ENCODE measurements at places on chromosomes 11 and 22.
A peak's percentile ranks its signal among the peaks of the same experiment; 100 is the strongest.

DNA sequence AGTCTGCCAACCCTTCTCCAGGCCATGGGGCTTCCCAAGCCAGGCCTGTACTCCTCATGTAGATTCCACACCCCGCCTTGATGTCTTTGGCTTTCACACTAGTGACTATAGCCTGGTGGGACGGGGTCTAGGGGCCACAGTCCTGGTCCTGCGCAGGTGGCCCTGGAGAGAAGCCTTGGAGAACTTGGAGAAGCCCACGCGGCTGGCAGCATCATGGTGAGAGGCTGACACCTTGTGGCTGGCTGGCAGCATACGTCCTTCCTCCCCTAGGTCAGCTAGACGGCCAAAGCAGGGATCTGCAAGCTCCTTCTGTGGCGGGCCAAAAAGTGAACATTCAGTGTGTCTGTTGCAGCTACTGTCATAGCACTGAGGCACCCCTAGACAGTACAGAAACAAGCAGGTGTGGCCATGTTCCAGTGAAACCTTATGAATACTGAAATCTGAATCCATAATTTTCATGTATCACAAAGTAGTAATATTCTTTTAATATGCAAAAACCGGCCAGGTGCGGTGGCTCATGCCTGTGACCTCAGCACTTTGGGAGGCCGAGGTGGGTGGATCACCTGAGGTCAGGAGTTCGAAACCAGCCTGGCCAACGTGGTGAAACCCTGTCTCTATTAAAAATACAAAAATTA lies 42.0 kb downstream of the FAM83F start:
- peak; percentile 79 for DNase-seq

DNA sequence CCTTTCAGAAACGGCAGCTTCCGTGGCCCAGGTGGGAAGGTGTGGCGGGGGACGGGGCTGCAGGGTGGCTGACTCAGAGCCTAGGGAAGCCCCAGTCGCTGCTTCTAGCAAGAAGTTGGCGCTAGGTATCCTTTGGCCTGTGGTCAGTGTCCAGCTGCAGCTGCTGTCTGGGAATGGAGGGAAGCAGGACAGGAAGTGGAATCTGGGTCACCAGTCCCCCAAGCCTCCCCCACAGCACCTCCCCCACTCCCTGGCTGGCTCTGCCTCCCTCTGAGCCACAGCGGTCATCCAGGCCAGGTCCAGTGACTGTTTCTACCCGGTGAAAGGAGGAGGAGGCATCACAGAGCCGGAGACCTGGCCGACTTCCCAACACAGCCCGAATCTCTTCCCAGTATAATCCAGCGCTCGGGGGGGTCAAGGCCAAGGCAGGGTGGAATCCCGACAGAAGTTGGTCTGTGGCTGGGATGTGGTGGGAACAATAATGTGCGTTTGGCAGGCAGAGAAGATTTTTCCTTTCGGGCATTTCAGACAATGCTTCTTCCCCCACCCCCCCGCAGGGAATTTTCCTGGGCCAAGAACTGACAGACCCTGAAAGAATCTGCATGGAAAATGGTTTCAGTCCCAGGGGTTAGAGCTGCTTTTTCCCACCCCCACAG lies 45.1 kb downstream of the C11orf96 start:
- peak; percentile 85 for DNase-seq

DNA sequence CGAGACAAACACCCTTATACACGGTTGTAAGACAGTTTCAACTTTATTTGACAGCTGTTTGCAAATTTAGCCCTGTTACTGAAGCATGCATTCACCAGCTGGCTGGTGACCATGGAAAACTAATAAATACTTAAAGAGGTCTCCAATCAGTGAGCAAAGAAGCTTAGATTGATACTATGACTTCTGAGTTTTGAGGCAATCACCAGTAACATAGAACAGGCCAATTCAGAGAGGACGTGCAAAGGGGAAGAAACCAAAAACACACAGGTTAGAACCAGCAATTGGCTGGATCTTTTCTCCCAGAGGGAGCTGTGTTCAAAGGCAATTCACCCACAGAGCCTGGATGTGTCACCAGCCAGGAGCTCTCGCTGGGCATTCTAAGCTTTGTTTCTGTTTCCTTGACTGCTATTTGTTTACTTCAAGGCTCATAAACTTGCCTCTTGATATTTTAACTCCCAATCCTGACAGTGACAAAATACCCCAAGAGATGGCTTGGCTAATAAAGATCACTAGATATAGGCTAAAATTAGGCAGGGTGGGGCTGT lies 113.6 kb upstream of the MTMR2 start:
- peak; percentile 50 for DNase-seq

DNA sequence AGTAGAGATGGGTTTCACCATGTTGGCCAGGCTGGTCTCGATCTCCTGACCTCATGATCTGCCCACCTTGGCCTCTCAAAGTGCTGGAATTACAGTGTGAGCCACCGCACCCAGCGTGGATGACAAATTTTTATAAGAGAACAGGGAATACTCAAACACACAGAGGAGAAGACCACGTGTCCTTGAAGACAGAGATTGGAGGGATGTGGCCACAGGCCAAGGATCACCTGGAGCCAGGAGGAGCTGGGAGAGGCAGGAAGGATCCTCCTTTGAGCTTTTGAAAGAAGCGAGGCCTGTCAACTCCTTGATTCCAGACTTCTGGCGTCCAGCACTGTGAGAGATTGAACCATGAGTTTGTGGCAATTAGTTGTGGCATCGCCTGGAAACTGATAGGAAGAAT lies 1049.5 kb downstream of the TBC1D22A start:
- no peak for DNase-seq

DNA sequence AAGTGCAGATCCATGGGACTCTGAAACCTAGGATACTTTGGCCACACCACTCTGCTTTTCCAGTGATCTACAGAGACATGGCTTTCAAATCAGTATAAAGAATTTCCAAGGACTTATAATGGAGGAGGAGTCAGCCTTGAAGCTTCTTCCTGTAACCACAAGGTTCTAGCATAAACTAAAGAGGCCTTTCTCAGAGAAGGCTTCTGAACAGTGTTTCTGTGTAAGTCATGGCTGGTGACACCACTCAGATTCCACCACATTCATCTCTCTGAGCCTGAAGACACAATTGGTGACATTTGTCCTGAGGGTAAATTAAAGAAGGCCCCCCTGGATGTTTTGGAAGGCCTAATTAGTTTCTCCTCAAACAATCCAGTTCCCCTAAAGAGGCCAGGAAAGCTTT lies 29.0 kb upstream of the ADORA2A start:
- no peak for DNase-seq
